ENCODE measurements at places on chromosomes 1 and 21. TPM values are rescaled to one million over a fixed set of nuclear protein-coding genes. Genes with fewer than 3 reads are reported as not detected.

- DNase-seq, result no peak
Observed at GRCh38 chr1:22557341-22557950, 5.8 kb upstream of the EPHA8 start.

GRCh38 chr1:188641566-188642211 is 1812.9 kb downstream of the PLA2G4A start:
- no peak for DNase-seq

- no peak for DNase-seq
Observed at GRCh38 chr1:215076322-215076721, 6.2 kb upstream of the KCNK2 start.

- peak; percentile 54 for DNase-seq
Observed at GRCh38 chr21:33478935-33479678, 667 bp downstream of the TMEM50B start.

The ADORA1 gene
- not detected for total RNA-seq

The NBPF26 gene
- 38.9 TPM for total RNA-seq

The BMP8A gene
- not detected for total RNA-seq

DNA sequence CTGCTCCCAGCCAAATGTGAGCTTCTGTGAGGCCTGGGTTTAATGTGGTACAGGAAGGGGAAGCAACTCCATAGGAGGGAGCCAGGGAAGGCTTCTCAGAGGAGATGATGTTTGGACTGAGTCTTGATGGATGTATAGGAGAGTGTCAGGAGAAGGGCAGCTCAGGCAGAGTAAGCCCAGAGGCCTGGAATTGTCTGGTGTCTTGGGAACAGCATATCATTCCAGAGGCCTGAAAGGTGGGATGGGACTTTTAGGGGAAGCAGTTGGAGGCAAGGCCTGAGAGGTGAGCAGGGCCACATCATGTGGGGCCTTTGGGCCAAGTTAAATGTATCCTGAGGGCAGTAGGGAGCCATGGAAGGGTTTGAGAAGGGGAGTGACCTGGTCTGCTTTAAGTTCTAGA is 148.6 kb upstream of the WNT4 start:
- DNase-seq, result no peak

GRCh38 chr1:109283748-109284600 is 1.0 kb upstream of the PSRC1 start:
- DNase-seq, result no peak

DNA sequence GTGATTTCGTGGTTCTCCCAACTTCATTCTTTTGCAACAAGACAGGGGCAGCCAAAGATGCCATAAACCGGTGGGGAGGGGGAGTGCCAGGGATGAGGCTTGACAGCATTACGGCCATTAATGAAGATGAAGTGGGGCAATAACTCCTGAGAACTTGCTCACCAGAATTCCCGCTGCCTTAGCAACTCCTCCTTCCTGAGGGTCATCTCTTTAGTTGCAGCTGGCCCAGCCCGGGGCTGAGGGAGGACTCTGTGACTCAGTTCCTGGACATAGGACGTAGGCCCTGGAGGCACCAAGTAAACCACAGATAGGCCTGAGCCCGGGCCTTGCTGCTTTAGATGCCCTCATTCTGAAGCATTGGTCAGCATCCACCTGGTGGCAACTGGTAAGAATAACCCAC is 330.2 kb downstream of the RRAGC start:
- DNase-seq, result no peak

DNA sequence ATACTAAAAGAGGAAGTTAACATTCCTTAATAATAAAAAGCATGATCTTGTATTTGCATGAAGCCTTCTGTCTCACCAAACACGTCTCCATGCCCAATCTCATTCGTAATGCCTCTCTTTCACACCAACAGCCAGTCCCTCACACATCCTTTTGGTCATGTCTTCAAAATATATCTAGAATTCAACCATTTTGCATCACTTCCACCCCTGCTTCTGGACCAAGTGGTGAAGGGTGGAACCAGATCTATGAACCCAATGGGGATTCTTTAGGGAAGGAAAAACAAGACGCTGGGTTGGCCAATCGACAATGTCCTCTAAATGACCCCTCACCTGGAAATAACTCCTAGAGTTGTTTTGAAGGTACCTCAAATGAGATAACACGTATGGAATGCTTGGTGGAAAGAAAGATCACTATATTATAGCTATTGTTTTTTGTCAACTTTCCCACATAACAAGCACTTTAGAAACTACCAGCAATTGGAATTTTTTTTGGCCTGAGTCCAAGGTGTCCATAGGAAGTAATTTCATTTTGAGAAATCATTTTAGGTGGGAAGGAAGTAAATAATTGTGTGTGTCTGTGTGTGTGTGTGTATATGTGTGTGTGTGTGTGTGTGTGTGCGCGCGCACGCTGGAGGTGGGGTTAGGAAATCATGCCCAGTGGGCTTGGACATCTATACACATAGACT is at the start of gene KCNA10:
Gene KCNA10, minus strand, starts transcription at position 51 of the 686 bp plus-strand sequence. CDS start 388 bp downstream, outside the sequence.
- DNase-seq, result no peak

The C4BPA gene
- total RNA-seq, result not detected

The C2CD4D gene
- total RNA-seq, result not detected

The CFAP107 gene
- not detected for total RNA-seq

- DNase-seq, result no peak
Observed at GRCh38 chr21:24420689-24421088, 1186.6 kb downstream of the MRPL39 start.

DNA sequence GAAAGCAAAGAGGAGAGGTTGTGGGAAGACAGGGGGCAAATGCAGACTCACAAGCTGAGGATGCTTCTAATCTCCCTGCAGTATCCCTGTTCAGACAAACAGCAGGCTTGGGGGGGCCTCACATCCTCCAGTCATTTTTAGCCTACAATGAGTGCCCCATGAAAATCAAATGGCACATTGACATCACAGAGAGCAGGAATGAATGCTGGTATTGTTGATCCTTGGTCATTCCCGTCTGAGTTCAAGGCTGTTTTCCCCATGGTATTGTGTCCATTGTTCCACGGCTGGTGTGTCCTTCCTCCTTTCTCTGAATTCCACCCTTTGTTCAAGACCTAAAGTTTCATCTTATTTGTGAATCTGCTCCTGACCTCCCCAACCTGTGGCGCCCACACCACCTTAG is 545.6 kb downstream of the AJAP1 start:
- DNase-seq, result no peak

DNA sequence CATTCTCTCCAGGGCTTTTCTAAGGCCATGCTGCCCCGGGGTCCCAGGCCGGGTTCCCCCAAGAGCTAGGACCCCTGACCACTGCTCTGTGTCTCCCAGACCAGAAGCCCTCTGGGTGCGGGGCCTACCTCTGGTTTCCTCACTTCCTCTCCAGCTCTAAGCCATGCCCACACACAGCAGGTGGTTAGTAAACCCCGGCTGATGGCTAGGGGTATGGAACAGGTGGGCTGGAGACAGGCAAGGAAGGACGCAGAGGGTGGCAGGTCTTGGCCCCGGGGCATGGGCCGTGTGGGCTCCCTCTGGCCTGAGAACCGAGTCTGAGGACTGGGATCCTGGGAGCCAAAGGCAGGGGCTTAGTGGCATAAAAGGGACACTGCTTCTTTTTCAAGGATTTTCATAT is 15.9 kb upstream of the PLCH2 start:
- DNase-seq, result no peak

All from activated naive CD8-positive, alpha-beta T cell treated with anti-CD3 and anti-CD28 coated beads, Interleukin-2, amount 10 ng/mL, durations not matched to agents 7 days and 5 days (primary cell).